Lower leg skin (tissue), 4 donors: ENCODE measurements at places on chromosomes 4 and X. TPM values are rescaled to one million over a fixed set of nuclear protein-coding genes. Genes with fewer than 3 reads are reported as not detected.
A peak's percentile ranks its signal among the peaks of the same experiment; 100 is the strongest.

- no peak for DNase-seq
Measured at GRCh38 chrX:96244955-96245354, 439.7 kb upstream of the DIAPH2 start.

Gene PTPN13
- 98.7 TPM for total RNA-seq

- DNase-seq = no peak
Measured at GRCh38 chrX:2413969-2414368, 86.8 kb downstream of the DHRSX start.

Gene SLC7A11
- 1.2 TPM for total RNA-seq

- DNase-seq = peak; percentile 44
Measured at GRCh38 chr4:128388352-128388630, 100.7 kb upstream of the PGRMC2 start.

DNA sequence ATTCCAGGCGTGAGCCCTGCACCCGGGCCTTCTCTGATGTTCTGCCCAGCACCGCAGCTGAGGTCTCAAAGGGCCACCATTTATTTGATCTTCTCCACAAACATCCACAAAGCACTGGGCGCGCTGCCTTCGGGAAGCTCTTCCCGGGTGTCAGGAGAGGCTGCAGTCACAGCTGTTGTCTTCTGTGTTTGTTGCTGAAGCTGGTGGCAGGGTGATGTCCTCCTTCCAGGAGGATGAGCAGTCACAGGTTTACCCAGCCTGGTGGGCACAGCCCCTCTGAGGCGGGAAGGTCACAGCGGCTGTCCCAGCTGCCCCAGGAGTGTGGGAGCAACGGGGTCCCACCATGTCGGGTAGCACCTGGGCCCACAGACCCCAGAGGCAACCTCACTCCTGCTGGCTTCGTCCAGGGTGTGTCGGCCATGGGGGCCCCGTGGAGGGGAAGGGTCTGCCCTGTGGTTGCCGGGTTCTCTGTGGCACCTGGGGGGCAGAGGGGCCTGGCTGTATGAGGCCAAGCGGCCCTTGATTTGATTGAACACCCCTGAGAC, 27.6 kb downstream of the FGFRL1 start:
- DNase-seq = no peak

Gene GLUD2
- 0.68 TPM for total RNA-seq

GRCh38 chr4:29553846-29554245, 1166.3 kb upstream of the PCDH7 start:
- no peak for DNase-seq

Gene MAGEC1
- not detected for total RNA-seq

Gene BMX
- 2.2 TPM for total RNA-seq

Gene JCHAIN
- 1.8 TPM for total RNA-seq

Gene XAGE1A
- total RNA-seq = not detected

- peak; percentile 56 for DNase-seq
Measured at GRCh38 chrX:70049406-70049805, 332 bp downstream of the AWAT2 start.

- no peak for DNase-seq
Measured at GRCh38 chr4:105022811-105023667, 123.6 kb upstream of the TET2 start.

- no peak for DNase-seq
Measured at GRCh38 chr4:24212642-24213041, 322.8 kb upstream of the PPARGC1A start.

Gene GNPDA2
- total RNA-seq = 13.3 TPM

Gene RHOXF2B
- total RNA-seq = not detected

- DNase-seq = no peak
Measured at GRCh38 chr4:88706574-88706973, 8.9 kb upstream of the NAP1L5 start.

Gene UGT2B10
- total RNA-seq = not detected

DNA sequence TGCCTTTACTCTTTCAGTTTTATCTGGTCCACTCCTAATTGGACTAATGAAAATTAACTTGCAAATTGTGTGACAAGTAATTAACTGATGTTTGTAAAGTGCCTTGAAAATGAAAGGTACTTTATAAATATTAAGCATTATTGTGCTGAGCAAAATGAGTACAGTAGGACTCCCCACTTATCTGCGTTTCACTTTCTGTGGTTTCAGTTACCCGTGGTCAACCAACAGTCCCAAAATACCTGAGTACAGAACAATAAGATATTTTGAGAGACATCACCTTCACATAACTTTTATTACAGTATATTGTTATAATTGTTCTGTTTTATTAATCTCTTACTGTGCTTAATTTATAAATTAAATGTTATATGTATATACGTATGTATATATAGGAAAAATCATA, 27.4 kb upstream of the JADE3 start:
- no peak for DNase-seq

DNA sequence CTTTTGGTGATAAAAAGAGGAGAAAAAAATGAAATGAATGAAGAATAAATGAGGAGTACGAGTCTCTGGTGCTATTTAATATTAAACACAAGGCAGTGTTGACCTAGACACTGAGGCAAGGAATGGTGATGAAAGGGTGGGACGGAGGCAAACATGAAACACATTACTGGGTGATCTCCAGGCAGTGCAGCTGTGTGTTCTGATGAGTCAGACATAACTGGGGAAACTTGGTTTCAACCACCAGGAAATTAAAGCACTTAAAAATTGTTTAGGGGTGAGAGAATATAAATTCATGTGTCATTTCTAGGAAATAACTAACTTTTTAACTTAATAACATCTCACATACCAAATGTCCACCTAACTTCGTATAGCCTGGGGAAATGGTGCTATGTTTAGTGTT, 19.7 kb upstream of the CXCL6 start:
- no peak for DNase-seq

DNA sequence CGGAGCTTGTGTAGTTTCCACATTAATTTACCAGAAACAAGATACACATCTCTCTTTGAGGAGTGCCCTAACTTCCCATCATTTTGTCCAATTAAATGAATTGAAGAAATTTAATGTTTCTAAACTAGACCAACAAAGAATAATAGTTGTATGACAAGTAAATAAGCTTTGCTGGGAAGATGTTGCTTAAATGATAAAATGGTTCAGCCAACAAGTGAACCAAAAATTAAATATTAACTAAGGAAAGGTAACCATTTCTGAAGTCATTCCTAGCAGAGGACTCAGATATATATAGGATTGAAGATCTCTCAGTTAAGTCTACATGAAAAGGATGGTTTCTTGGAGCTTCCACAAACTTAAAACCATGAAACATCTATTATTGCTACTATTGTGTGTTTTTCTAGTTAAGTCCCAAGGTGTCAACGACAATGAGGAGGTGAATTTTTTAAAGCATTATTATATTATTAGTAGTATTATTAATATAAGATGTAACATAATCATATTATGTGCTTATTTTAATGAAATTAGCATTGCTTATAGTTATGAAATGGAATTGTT, at the start of gene FGB:
FGB (plus strand) TSS at position 315 of the 558 bp plus-strand sequence; CDS start at position 323, 8 bp downstream.
- DNase-seq = no peak

Gene NDNF
- 6.7 TPM for total RNA-seq

Gene PNMA6A
- total RNA-seq = 1.5 TPM

Gene PABPC1L2A
- not detected for total RNA-seq

Gene CLNK
- total RNA-seq = 0.17 TPM

DNA sequence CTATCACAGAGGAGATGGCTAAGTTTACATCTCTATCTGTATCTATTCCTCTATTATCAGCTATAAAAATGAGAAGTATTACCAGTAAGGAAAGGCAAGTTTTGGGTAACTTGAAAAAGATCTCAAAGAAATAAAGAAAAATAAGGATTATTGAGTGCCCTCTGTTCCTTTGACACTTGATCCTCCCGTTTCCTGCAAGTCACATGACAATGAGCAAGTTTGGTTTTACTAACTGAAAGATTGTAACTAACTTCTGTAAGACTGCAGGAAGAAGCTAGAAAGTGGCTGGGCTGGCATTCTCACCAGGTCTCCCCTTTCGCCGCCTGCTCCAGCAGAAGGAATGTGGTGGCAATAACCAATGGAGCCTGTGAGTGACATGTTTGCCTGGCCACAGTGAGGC, 59.2 kb downstream of the ARHGAP24 start:
- DNase-seq = no peak

GRCh38 chr4:141711211-141711610, 74.8 kb downstream of the IL15 start:
- no peak for DNase-seq

Gene SSX4
- total RNA-seq = not detected

Gene DGAT2L6
- total RNA-seq = 22.1 TPM

DNA sequence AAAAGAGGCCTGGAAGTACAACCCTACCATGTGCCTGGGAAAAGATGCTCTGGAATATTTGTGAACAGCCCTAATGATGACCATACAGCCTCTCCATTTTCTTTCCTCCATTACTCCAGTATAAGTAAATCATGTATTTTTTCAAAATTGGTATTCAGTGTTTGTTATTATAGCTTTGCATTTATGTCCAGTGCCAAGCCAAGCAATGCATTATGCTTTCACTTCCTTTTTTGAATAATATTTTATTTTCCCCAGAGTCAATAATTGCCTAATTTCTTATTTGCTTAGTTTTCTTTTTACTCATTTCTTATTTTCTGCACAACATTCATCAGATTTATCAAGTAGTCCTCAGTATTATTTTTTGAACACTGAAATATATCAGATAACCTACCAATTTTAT, 49.3 kb upstream of the EOLA2 start:
- DNase-seq = no peak

Gene TGIF2LX
- total RNA-seq = not detected

Gene HTN3
- not detected for total RNA-seq

- no peak for DNase-seq
Measured at GRCh38 chrX:71652405-71652804, 14.9 kb upstream of the LOC101059915 start.

DNA sequence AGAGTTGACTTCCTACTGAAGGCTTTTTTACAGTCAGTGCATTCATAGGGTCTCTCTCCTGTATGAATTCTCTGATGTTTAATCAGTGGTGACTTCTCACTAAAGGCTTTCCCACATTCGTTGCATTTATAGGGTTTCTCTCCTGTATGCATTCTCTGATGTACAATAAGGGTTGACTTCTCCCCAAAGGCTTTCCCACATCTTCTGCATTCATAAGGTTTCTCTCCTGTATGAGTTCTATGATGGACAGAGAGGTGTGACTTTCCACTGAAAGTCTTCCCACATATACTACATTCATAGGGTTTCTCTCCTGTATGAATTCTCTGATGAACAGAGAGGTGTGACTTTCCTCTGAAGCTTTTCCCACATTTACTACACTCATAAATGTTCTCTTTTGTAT, 45.2 kb downstream of the ZNF674 start:
- no peak for DNase-seq

Gene PCDH7
- 56.1 TPM for total RNA-seq

Gene NWD2
- total RNA-seq = 1.1 TPM

DNA sequence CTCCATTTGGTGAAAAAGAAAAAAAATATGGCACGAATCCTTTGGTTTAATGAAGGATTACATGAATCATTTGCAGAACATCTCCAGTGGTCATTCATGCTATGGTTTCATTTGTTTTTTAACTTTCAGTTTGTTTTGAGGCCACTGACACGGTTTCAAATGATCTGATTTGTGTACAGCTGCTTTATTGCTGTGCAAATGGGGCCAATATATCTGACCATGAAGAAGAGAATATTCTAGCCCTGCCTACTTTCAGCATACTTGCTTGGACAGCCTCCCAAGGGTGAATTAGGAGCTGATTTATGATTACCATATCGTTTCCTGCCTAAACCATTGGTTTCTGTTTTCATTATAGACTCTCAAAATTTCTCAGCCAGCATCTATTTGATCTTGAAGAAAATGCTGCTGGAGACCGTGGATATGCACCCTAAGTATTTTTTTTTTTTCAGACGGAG, 30.7 kb downstream of the SPARCL1 start:
- no peak for DNase-seq

Gene WDR44
- 9.9 TPM for total RNA-seq

DNA sequence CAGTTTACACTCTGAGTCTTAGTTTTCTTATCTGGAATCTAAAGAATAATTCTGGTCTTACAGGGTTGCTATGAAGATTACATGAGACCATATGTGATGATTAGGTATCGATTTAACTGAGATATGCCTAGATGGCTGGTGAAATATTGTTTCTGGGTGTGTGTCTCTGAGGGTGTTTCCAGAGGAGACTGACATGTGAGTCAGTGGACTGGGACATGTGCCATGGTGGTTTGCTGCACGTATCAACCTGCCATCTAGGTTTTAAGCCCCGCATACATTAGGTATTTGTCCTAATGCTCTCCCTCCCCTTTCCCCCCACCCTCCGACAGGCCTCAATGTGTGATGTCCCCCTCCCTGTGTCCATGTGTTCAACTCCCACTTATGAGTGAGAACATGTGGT, 186.0 kb upstream of the CXorf66 start:
- DNase-seq = no peak

Gene MAGEA1
- not detected for total RNA-seq

Gene SERTM2
- total RNA-seq = 0.20 TPM
